ENCODE measurements at places on chromosomes 6 and 20.

DNA sequence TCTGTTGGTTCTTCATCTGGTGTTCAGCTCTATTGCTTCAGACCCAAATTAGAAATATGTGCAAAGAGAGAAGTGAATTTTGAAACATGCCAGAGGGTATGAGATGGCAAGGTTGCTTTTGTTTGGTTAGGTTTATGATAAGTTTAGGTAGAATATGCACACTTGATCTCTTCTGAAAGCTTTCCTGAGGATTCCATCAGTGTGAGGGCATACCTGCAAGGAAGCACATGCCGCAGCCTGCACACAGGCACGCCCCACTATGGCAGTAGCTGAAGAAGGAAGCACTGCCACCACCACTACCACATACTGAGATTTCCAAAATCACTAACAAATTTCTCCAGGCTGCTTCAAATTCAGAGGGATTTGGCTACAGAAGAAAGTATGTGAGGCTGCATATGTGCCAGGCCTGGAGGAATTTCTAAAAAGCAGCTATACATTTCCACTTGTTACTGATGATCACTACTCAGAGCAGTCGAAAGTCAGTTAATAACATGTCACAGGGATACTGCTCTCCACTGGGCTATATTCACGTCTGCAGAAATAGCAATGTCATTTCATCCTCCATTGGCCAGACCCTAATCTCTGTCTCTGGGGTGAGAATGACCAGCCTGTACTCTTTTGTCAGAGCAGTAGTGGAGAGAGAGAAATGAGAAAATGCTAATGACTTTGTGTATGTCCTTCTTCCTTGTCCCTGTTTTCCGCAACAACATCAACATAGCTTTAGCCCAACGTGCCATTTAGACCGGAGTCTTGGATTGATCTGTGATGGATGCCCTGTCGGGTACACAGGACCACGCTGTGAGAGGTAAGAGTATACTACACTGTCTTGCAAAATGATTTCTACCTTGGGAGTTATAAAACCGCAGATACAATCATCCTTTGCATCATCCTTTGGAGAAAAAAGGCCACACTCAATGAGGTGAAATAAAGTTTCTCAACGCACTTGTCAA, 396.7 kb downstream of the LAMA2 start:
- DNase-seq = no peak

DNA sequence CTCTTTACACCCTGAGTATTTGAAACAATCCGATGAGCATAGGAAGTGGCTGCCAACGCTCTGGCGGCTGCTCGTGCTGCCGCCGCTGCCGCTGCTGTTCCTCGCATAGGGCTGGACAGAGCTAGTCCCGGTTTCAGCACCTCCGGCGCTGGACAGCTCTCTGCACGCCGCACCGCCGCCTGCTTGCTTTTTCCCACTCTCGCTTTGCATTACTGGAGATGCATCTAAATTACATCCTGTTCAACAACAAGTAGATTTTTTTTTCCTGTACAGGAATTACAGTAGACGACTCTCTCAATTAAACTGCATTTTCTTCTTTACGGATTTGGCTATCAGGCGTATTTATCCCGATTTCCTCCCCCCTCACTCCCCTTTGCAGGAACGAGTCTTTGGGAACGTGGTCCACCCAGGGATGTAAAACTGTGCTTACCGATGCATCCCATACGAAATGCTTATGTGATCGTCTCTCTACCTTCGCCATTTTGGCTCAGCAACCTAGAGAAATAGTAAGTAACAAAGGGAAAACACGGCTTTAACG, 563.8 kb downstream of the LMBRD1 start:
- DNase-seq = peak; percentile 68

- DNase-seq = no peak
These were observed 231.7 kb downstream of the TAF4 start for GRCh38 chr20:61833807-61834610.

DNA sequence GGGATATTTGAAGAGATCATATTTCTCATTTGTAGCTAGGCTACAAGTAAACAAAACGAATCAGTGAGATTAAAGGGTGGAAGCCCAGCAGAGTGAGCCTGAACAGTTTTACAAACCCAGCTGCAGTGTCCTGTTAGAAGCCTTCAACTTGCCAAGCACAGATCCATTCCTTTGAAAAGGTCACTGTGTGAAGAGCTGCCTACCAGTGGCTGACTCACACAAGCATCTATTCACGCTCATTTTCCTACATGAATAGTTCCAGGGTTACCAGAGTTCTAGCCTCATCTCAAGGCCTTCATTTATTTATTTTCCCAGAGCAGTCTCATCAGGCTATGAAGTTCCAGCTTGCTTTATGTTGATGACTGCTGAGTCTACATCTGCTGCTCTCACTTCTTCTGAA, 25.7 kb upstream of the MLIP start:
- no peak for DNase-seq

GRCh38 chr6:147651249-147652063, 143.0 kb downstream of the SAMD5 start:
- no peak for DNase-seq

- no peak for DNase-seq
These were observed 14.0 kb downstream of the DEFB110 start for GRCh38 chr6:50007819-50008218.
